ENCODE measurements at places on chromosomes 11 and 22. TPM values are rescaled to one million over a fixed set of nuclear protein-coding genes. Genes with fewer than 3 reads are reported as not detected.

The ALDH3B2 gene
- total RNA-seq: not detected

DNA sequence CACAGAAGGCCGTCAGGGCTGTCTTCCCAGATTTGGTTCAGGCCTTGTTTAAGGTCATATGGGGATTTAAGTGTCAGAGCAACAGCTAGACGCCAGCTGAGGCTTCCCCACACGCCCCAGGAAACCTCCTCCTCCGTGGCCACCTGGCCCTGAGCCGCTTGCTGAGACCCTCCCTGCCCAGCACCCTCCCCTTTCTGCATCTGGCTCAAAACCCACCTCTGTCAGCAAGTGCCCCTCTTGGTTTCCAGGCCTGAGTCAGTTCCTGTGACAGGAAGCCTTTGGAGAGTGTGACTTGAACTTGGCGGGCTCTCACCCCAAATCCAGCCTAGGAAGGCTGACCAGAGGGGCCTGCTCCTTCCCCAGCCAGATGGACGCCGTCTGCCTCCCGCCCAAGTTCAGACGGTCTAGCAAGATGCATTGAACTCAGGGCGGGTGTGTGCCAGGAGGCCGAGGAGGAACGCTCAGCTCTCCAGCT, 561 bp downstream of the FXYD2 start:
- DNase-seq: no peak
- H3K4me3 ChIP-seq: no peak overlapping the region
- no peak overlapping the region for H3K27ac ChIP-seq

DNA sequence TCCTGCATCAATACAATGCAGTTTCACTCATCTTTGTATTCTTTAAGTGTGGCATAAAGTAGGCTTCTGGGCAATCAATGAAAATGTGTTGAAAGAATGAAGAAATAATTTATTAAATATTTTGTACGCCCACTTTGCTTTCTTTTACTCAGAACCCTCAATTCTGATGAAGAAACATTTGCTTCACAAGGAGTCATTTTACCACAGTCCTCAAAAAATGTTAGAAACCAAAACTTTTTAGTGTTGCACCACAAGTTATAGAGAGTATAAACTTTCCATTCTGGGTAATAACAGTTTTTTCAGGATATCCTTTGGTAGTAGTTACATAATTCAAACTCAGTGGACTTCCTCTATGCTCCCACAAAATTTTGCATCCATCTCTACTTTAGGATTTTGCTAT, 360.5 kb downstream of the DLG2 start:
- H3K4me3 ChIP-seq: no peak overlapping the region
- no peaks in the 10 kb centered on the region for H3K27me3 ChIP-seq
- no peaks in the 10 kb centered on the region for H3K36me3 ChIP-seq
- H3K27ac ChIP-seq: no peak overlapping the region
- no peaks in the 10 kb centered on the region for H3K4me1 ChIP-seq

DNA sequence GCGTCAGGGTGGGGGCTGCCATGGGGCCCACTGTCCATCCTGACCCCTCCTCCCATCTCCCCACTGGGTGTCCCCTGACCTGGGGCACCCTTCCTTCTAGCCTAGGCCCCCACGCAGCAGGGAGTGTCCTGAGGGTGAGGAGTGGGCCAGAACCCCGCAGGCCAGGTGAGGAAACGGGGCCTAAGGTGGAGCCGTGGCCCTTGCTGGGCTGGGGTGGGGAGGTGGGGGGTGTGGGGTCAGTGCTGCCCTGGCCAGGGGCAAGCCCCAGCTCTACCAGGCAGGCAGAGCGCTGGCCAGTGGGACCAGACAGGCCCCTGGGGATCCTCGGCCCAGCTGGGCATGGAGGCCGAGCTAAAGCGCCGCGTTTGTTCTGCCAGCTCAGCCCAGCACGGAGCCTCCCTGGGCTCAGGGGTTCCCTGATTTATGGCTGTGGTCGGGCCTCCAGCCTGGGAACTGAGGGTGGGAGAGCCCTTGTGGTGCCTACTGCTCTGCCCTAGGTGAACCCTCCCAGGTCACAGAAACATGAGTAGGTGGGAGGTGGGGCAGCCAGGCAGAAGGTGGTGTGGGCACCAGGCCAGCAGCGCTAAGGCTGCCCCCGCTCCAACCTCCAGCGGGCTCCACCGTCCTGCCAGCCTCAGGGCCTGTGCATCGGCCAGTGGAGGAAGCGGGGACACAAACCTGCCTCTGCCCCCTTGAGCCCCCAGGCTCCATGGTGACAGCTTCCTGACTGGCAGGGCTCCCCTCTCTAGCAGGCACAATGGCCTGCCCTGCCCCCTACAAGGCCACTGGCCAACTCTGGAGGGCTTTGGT, 22.4 kb downstream of the TRMU start:
- no peaks in the 10 kb centered on the region for H3K27me3 ChIP-seq
- peaks cover 2% of the 10 kb centered on the region for H3K36me3 ChIP-seq
- no peak overlapping the region for H3K27ac ChIP-seq
- H3K4me1 ChIP-seq: no peaks in the 10 kb centered on the region
- DNase-seq: no peak

GRCh38 chr22:35959121-35959800, 69.4 kb downstream of the RBFOX2 start:
- no peak for DNase-seq
- no peak overlapping the region for H3K4me3 ChIP-seq
- H3K27me3 ChIP-seq: no peaks in the 10 kb centered on the region
- H3K36me3 ChIP-seq: no peaks in the 10 kb centered on the region
- H3K27ac ChIP-seq: no peak overlapping the region
- peaks cover 2% of the 10 kb centered on the region for H3K4me1 ChIP-seq

DNA sequence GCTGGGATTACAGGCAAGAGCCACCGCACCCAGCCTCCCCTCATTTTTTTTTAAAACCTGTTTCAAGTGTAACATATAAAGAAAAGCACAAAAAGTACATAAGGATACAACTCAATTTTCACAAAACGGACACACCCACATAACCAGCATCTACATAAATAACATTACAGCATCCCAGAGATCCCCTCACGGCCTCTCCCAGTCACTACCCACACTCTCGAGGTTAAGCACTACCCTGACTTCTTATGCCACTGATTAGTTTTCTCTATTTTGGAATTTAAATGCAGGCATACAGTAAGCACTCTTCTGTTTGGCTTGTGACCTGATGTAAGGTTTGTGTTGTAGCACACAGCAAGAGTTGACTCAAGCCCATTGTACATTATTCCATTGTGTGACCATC, 82.5 kb downstream of the CLPB start:
- no peaks in the 10 kb centered on the region for H3K4me1 ChIP-seq
- no peak for DNase-seq
- H3K4me3 ChIP-seq: no peak overlapping the region
- no peaks in the 10 kb centered on the region for H3K36me3 ChIP-seq
- H3K27me3 ChIP-seq: no peaks in the 10 kb centered on the region

DNA sequence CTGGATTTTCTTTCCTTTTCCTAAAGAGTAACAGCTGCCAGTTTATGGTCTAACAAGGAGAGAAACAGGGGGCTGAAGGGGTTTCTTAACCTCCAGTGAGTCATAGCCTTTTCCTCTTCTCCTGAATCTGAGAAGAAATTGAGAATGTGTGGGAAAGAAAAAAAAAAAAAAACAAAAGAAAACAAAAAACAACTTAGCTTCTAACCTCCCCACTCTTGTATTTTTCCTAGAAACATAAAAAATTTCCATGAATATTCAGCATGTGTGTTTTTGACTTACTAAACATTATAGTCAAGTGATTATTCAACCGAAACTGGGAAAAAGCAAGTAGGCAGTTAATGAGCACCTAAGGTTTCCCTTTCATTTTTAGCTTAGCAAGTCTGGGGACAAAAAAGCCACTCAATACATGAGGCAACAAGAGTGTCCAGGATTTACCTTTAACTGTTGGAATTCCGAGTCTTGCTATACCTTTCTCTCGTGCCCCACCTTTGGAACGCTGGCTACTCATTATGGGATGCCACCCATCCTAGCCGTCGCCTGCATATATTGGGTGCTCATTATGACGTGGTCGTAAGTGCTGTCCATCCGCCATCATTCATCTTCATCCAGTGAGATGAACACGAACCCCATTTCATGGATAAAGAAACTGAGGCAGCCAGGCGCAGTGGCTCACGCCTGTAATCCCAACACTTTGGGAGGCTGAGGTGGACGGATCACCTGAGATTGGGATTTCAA, 2.4 kb downstream of the ASPHD2 start:
- no peak overlapping the region for H3K4me3 ChIP-seq
- H3K36me3 ChIP-seq: peaks cover 4% of the 10 kb centered on the region
- no peak for DNase-seq
- peaks cover 6% of the 10 kb centered on the region for H3K27me3 ChIP-seq
- H3K4me1 ChIP-seq: peaks cover 8% of the 10 kb centered on the region
- H3K27ac ChIP-seq: no peak overlapping the region

GRCh38 chr11:62607714-62608113, 4.9 kb downstream of the EML3 start:
- DNase-seq: no peak
- H3K27me3 ChIP-seq: peaks cover 11% of the 10 kb centered on the region
- no peak overlapping the region for H3K4me3 ChIP-seq
- no peaks in the 10 kb centered on the region for H3K36me3 ChIP-seq

- no peak for DNase-seq
- H3K36me3 ChIP-seq: peaks cover 82% of the 10 kb centered on the region
- H3K4me3 ChIP-seq: no peak overlapping the region
- H3K27me3 ChIP-seq: no peaks in the 10 kb centered on the region
Measured at GRCh38 chr11:27370374-27370773, 7.4 kb upstream of the CCDC34 start.

GRCh38 chr11:86052693-86053641, 15.9 kb downstream of the PICALM start:
- H3K27me3 ChIP-seq: no peaks in the 10 kb centered on the region
- H3K4me1 ChIP-seq: no peaks in the 10 kb centered on the region
- H3K36me3 ChIP-seq: no peaks in the 10 kb centered on the region

DNA sequence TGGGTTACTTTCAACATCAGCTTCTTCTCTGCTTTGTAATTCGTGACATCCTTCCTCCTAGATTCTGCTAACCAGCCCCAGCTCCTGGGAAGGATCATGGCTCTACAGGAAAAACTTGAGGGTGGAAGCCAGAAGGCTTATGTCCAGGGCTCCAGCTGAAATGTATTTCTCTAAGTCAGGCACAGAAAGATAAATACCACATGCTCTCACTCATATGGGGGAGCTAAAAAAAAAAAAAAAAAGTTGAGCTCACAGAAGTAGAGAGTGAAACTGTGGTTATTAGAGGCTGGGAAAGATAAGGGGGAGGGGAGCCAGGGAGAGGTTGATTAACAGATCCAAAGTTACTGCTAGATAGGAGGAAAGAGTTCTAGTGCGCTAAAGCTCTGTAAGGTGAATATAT, 74.9 kb downstream of the DSCAML1 start:
- no peak for DNase-seq
- no peaks in the 10 kb centered on the region for H3K36me3 ChIP-seq
- peaks cover 11% of the 10 kb centered on the region for H3K4me1 ChIP-seq
- no peak overlapping the region for H3K27ac ChIP-seq

Measured in H1 (cell line).